ENCODE measurements at places on chromosomes 5 and 9.

- DNase-seq, result peak; percentile 72
These were observed 561.8 kb downstream of the CETN3 start for GRCh38 chr5:89847743-89848142.

DNA sequence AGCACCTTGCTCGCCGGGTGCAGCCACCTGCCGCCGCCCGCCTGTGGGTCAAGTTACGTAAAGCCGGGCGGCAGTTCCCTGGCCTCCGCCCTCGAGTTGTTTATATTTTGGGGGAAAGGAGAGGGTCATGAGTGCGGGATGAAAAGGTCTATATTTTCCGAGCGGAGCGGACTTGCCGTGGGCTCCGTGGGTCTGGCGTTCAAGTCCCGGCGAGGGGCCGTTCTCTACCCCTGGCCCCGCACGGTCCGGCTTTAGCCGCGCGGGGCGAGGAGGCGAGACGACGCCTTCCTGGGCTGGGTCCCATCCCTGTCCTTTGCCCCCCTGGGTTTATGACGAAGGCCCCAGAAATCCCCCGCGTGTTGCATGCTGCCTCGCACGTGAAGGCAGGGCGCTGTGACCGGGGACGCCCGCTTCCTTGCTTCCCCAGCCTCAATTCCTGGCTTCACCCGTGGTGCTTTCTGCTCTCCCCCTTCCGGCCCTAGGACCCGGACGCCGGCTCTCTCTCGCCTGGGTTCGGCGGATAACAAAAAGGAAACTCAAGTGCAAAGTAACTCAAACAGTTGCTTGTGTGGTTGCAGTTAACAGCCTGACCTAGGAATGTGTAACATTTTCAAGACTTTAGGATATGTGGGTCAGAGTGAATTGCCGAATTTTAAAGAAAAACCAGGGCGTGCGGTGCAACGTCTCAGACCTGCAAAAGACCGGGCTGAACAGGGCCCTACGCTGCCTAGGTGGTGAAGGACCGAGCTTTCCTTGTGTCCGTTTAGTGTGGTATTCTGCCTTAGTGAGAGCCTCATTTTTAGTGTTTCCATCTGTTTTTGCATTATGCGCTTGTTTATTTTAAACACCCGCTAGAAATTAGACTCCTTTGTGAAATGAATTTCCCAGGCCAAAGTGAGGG lies 810 bp downstream of the VPS13A start:
- peak; percentile 33 for DNase-seq

GRCh38 chr5:135608761-135609443 lies 30.1 kb upstream of the CXCL14 start:
- DNase-seq, result peak; percentile 35

DNA sequence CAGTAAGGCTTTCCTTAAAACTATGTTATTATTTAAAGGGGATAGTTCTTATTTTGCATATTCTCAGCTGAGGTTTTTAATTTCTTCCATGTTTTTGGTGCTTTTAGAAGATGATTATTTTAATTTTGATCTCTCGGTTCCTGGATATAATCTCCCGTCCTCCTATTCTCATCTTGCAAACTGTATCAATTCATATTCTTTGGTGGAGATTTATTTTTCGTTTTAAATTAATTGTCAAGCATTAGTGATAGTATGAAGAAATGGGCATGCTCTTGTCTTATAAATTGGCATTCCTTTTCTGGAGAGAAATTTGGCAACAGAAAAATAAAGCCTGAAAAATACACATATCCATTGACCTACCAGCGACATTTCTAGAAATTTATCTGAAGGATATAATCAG lies 15.5 kb upstream of the GNAQ start:
- no peak for DNase-seq

GRCh38 chr5:5178136-5178535 lies 38.0 kb downstream of the ADAMTS16 start:
- no peak for DNase-seq

DNA sequence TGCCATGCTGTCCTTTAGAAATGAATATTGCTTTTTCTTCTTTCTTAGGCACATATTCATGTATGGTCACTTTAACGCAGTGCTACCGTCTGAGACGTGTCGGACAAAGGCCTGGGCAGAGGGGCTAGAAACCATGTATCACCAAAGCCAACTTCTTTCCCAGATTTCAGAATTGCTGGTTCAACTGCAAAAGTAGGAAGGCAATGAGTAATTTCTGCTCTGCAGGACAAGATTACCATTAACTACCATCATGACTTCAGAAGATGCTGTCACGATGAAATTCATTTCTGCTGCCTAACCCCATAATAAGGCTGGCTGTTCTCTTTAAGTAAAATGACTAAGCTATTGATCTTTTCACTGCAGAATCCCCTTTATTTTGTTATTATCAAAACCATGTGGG lies 306.7 kb downstream of the PDE4D start:
- no peak for DNase-seq

GRCh38 chr5:163596608-163597315 lies 91.3 kb downstream of the MAT2B start:
- DNase-seq, result no peak

- DNase-seq, result no peak
These were observed 55.9 kb downstream of the AHRR start for GRCh38 chr5:377326-377981.

- DNase-seq, result no peak
These were observed 123.3 kb downstream of the SUSD1 start for GRCh38 chr9:112051812-112052211.

- no peak for DNase-seq
These were observed 2.8 kb downstream of the CSNK1G3 start for GRCh38 chr5:123514615-123515355.

DNA sequence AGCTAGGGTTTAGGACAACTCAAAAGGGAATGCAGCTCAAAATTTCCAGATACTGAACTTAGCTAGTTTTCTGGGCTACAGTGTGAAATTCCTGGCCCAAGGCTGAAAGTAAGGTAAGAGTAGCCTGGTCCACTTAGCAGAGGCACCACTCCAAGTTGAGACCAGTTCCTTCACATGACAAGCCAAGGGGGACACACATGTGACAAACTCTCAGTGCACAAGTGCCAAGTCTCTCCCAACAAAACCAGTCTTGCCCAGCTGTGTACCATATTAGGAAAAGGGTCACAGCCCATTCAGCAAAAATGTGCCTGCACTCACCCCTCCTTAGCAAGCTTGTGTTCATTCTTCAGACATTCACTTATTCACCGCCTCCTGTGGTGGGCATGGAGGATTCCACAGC lies 27.8 kb downstream of the KLHL3 start:
- DNase-seq, result no peak

- no peak for DNase-seq
These were observed 21.9 kb downstream of the MACROH2A1 start for GRCh38 chr5:135376961-135377624.

GRCh38 chr5:9056046-9056445 lies 489.8 kb downstream of the SEMA5A start:
- DNase-seq, result peak; percentile 86

DNA sequence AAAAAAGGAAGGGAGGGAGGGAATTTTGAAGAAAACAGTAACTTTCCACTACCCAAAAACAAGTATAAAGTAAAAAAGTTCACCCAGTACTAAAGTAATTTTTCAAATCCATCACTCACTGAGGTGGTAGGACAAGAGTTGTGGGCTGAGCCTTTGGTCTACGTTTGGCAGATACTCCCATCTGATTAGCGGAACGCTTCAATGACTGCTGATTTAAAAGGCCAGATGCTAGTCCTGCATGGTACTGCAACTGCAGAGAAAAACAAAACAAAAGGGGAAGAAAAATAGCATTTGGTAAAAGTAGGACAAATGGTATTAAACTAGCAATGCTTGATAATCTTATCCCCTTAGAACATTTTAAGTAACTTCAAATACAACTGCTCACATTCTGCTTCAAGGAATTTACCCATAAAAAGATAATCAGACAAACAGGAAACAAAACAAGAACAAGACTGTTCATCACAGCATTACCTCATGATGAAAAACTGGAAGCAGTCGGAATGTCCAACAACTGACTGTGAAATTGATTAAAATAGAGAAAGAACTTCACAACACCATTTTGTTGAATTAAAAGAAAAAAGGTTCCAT lies 65.4 kb downstream of the MED27 start:
- DNase-seq, result no peak

DNA sequence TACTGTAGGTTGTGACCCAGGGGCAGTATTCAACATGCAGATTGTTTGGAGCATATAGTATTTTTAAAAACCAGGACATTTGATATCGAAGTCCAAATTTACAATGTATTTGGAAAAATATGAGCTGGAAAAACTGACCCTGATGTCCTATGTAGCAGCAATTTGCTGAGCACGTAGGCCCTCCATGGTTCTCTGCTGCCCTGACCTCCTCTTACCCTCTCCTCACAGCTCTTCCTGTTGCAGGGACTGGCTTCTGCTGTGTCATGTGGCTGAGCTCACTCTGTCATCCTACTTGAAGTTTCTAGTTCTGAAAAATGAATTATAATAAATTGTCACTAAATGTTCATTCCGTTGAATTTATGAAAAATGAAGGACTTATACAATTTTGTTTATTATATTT lies 4.1 kb upstream of the ASPN start:
- no peak for DNase-seq

- peak; percentile 30 for DNase-seq
These were observed 1446.4 kb upstream of the WWC1 start for GRCh38 chr5:166845044-166845443.

DNA sequence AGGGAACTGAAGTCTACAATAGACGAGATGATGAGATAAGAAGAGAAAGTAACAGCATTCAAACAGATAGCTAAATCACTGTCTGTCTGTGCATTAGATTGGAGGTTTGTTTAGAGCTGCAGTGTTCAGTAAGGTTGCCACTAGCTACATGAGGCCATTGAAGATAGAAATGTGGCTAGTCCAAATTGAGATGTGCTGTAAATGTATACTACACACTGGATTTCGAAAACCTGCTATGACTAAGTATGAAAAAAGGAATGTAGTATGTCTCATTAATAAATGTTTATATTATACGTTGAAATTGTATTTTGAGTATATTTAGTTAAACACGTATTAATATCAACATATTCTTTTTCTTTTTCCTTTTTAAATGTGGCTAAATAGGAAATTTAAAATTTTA lies 142.1 kb downstream of the XRCC4 start:
- peak; percentile 32 for DNase-seq

DNA sequence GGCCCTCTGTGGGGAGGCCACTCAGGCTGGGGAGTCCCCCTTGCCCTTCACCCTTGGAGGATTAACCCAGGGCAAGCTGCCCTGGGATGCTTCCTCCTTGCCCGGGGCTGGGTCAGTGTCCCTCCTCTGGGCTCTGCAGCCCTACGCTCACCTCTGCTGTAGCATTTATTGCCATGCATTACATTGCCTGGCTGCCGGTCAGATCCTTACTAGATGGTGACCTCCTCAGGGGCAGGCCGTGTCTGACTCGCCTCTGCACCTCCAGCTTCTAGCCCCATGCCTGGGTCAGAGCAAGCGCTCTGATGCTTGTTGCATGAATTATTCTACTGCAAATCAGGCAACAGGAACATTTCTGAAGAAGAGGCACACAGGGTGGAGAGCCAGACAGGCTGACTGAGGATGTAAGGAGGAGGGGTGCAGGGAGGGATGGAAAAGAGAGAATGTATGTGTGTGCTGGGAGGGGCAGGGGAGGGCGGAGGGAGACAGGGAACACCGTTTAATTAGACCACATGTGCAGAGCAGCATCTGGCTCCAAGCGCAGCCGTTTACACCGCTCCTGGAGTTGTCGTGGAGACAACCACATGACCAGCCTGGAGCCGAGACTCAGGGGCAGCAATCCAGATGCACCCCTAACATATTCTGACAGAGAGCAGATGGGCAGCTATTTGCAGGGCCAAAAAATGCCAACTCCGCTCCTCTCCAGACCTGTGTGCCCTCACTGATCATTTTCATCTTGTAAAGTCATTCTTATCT lies 117.0 kb downstream of the CRB2 start:
- DNase-seq, result no peak

DNA sequence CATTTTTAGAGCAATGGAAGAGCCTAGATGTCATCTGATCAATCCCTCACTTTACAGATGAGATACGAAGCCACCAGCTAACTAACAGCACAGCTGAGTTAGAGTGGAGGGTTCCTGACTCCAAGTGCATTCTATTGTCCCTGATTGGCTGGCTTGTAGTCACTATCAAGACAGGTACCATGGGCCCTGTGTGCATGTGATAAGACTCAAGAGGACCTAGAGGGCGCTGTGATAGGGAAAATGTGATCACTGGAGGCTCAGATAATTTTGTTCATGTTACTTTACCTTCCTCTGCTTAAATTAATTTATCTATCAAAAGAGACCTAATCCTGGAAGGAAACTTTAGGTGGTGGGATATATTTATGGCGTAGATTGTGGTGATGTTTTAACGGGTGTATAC lies 19.5 kb upstream of the SNAPC3 start:
- peak; percentile 39 for DNase-seq

DNA sequence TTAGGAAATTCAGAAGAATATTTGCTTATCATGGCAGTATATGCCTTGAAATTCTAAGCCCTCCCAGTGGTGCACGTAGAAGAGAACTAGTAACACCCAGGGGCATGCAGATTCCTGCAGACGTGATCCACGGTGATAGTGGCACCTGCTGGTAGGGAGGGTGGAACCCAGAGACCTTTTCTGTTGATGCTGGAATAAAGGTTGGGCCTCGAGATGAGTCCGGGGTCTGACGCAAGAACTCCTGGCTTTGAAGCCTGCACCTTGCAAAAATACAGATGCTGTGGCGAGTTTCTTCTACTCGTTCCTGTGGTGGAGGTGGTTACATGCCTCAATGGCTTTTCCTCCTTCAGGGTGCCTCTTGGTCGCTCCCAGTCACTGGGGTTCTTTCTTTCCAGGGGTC lies 39.5 kb upstream of the PHF2 start:
- DNase-seq, result no peak

- DNase-seq, result peak; percentile 38
These were observed 29.6 kb downstream of the MAML1 start for GRCh38 chr5:179762079-179762780.

DNA sequence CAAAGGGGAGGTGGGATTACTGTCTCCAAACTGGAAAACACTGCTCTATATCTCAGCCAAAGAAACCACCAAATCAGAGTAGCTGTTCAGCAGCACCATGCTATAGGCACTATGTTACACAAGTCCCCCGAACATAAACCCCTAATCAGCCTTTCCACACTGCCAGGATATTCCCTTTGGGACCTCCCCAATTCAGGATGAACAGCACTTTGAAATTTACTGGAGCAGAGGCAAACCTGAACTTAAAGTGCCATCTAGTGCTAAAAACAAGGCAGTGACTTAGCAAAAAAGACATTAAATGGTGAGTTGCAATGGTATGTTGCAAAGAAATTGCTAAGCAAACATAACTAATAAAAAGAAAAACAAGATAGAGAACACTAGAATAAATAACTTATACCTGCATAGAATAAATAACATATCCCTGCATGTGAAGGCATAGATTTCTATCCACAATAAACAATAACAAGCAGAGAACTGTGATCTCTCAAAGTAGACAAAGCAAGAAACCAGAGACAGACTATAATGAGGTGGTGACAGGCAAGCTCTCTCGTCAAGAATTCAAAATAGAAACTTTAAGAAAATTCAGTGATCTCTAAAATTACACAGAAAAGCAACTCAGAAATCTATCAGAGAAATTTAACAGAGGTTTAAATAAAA lies 584.4 kb upstream of the ACO1 start:
- peak; percentile 66 for DNase-seq

- DNase-seq, result no peak
These were observed 6.2 kb upstream of the SCAMP1 start for GRCh38 chr5:78354066-78354670.

GRCh38 chr5:179377421-179378115 lies 32.3 kb upstream of the ADAMTS2 start:
- DNase-seq, result no peak

GRCh38 chr9:123282362-123283047 lies 14.1 kb upstream of the STRBP start:
- DNase-seq, result peak; percentile 36
